ENCODE measurements at places on chromosomes 12 and 14. TPM values are rescaled to one million over a fixed set of nuclear protein-coding genes. Genes with fewer than 3 reads are reported as not detected.

The PLCZ1 gene
- not detected for total RNA-seq

GRCh38 chr12:105089817-105090216 lies 5.6 kb upstream of the ALDH1L2 start:
- no peaks in the 10 kb centered on the region for H3K27me3 ChIP-seq
- no peak overlapping the region for H3K4me3 ChIP-seq
- H3K36me3 ChIP-seq: no peaks in the 10 kb centered on the region
- H3K27ac ChIP-seq: no peak overlapping the region
- DNase-seq: no peak
- H3K4me1 ChIP-seq: no peaks in the 10 kb centered on the region

DNA sequence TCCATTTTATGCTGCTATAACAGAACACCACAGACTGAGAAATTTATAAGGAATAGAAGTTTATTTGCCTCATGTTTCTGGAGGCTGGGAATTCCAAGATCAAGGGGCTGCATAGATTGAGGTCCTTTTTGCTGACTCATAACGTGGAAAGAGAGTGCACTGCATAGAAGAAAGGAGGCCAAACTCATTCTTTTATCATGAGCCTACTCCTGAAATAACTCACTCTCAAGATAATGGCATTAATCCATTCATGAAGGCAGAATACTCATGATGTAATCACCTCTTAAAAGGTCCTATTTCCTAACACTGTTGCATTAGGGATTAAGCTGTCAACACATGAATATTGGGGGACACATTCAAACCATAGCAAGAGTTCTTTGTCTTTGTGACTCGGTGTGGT lies 60.0 kb upstream of the FBXO33 start:
- no peaks in the 10 kb centered on the region for H3K27me3 ChIP-seq
- no peak for DNase-seq
- H3K4me1 ChIP-seq: peaks cover 13% of the 10 kb centered on the region
- no peak overlapping the region for H3K27ac ChIP-seq
- no peaks in the 10 kb centered on the region for H3K36me3 ChIP-seq
- H3K4me3 ChIP-seq: no peak overlapping the region

GRCh38 chr12:75648856-75649255 lies 137.4 kb upstream of the KRR1 start:
- no peaks in the 10 kb centered on the region for H3K27me3 ChIP-seq
- H3K27ac ChIP-seq: no peak overlapping the region
- DNase-seq: no peak
- H3K4me3 ChIP-seq: no peak overlapping the region
- no peaks in the 10 kb centered on the region for H3K4me1 ChIP-seq
- no peaks in the 10 kb centered on the region for H3K36me3 ChIP-seq

DNA sequence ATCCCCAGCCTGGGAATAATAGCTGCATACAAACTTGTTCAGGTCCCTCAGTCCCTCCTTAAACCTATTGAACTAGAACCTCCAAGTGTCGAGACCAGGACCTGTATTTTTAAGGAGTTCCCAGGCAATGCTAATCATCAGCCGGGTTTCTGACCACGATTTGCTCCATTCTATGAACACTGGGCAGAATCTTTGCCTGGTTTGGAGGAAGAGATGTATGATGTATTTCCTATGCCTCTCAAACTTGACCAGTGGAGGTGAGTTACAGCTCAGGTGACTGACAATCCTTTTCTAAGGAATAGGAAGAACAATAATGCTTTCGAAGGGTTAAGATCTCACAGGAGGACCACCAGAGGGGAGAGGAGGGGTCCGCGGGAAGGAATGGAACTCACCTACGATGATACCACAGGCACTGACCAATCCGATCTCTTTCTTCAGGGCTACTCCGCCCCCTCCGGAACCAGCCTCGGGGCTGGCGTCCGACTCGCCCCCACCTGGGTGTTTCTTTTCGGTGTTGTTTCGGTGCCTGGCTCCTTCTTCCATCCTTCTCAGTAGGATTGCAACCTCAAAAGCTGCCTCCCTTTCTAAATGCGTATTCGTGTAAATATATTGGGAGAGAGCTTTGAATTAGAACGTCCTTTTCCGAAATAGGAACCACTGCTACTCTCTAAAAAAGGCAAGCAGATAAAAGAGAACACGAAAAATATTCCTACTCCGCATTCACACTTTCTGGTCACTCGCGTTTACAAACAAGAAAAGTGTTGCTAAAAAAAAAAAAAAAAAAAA lies 895 bp downstream of the SLC7A8 start:
- peak overlapping the region; percentile 89 for H3K4me3 ChIP-seq
- H3K27me3 ChIP-seq: no peaks in the 10 kb centered on the region
- peaks cover 26% of the 10 kb centered on the region for H3K4me1 ChIP-seq
- DNase-seq: peak; percentile 47
- H3K36me3 ChIP-seq: no peaks in the 10 kb centered on the region

DNA sequence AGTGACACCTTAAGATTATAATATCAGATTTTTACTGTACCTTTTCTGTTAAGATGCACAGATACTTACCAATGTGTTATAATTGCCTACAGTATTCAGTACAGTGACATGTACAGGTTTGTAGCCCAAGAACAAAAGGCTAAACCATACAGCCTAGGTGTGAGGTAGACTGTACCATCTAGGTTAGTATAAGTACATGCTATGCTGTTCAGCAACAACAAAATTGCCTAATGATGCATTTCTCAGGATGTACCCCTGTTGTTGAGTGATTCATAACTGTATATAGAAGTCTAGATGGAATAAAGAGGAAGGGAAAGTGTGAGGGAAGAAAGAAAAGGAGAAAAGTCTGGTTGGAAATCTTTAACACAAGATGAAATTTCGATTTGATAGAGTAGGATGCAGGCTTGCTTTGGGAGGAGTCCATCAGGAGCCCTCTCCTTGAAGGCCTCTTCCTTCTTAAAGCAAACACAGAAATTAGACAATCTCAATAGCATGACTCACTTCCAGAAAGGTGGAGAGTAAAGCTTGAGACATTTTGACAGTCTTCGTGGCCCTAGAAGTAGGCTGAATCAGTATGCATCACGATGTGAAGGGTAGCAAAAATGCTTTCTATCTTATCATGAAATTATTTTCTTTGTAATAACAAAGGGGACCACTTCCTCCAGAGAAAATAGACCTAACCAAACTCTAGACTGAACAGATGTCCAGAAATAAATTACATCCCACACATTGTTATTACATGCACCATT lies 191.5 kb downstream of the SYT1 start:
- no peak overlapping the region for H3K4me3 ChIP-seq
- no peaks in the 10 kb centered on the region for H3K27me3 ChIP-seq
- DNase-seq: no peak
- no peaks in the 10 kb centered on the region for H3K36me3 ChIP-seq
- no peaks in the 10 kb centered on the region for H3K4me1 ChIP-seq
- no peak overlapping the region for H3K27ac ChIP-seq

The PRR4 gene
- not detected for total RNA-seq

The C1S gene
- total RNA-seq: 90.8 TPM

DNA sequence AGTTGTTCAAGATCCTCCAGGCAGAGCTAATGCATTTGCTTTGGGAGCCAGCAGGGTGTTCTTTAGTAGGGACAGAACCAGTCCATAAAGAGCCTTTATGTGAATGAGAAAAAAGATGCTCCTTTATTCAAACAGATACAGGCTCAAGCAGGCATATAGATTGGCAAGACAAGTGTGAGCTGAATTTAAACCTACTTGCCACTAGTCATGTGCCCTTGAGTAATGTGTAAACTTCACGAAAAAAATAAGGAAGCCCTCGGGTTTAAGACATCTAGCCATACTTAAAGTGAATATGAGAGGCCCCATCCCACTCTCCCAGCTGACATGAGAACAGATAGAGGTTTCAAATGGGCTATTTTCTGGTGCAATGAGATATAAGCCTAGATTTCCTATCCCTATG lies 43.1 kb upstream of the STRAP start:
- no peaks in the 10 kb centered on the region for H3K27me3 ChIP-seq
- H3K4me3 ChIP-seq: no peak overlapping the region
- H3K27ac ChIP-seq: no peak overlapping the region
- no peaks in the 10 kb centered on the region for H3K36me3 ChIP-seq
- no peaks in the 10 kb centered on the region for H3K4me1 ChIP-seq

GRCh38 chr14:79605849-79606248 lies 605.5 kb downstream of the DIO2 start:
- DNase-seq: no peak
- no peak overlapping the region for H3K4me3 ChIP-seq
- no peaks in the 10 kb centered on the region for H3K27me3 ChIP-seq
- no peak overlapping the region for H3K27ac ChIP-seq
- H3K4me1 ChIP-seq: no peaks in the 10 kb centered on the region

DNA sequence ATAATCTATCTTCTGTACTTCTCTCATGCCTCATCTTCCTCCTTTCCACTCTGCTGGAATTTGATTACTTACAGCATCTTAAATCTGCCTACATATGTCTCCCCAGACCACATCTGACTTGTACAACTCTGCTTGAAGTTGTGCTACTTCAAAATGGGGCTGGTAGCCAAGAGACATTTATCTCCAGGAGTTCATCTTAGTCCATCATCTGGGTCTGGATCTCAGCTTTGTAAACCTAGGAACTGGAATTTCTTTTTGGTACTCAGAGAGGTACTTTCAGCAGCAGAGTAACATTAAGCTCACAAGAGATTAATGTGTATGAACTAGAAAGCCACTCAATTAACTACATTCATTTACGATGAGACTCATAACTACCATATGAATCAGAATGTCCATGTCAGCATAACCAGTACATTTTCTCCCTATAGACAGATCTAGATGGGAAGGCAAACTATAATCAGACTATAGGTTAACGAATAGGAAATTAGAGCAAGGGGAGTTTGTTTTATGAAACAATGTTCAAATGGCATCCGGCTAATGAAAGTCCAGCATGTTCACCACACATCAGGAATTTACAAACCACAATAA lies 178.8 kb downstream of the CEP128 start:
- H3K4me3 ChIP-seq: no peak overlapping the region
- no peaks in the 10 kb centered on the region for H3K36me3 ChIP-seq
- H3K27ac ChIP-seq: no peak overlapping the region
- no peak for DNase-seq

DNA sequence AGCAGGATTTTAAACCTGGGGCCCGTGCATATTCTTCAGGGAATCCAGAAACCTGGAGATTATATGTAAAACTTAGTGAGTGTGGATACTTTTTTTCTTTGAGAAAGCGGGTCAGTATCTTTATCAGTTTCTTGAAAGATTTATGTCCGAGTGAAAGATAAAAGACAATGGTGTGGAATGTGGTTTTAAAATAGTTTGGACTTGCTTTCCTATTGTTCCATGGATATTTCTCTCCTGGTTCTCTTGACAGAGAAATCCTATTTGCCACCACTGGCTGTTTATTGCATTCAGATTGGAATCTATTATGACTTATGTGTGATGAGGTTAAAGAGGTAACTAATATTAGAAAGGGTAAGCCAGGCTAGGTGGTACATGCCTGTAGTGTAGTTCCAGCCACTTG lies 27.4 kb downstream of the KTN1 start:
- DNase-seq: no peak
- H3K36me3 ChIP-seq: no peaks in the 10 kb centered on the region
- no peaks in the 10 kb centered on the region for H3K27me3 ChIP-seq
- peak overlapping the region; percentile 1 for H3K27ac ChIP-seq
- H3K4me1 ChIP-seq: peaks cover 92% of the 10 kb centered on the region

- H3K27me3 ChIP-seq: no peaks in the 10 kb centered on the region
- H3K36me3 ChIP-seq: no peaks in the 10 kb centered on the region
- no peak overlapping the region for H3K27ac ChIP-seq
- DNase-seq: no peak
These were observed 627.5 kb downstream of the MED13L start for GRCh38 chr12:115650026-115650425.

GRCh38 chr12:15546102-15546701 lies 223.9 kb downstream of the PTPRO start:
- H3K36me3 ChIP-seq: no peaks in the 10 kb centered on the region
- H3K27ac ChIP-seq: no peak overlapping the region
- no peaks in the 10 kb centered on the region for H3K4me1 ChIP-seq
- no peaks in the 10 kb centered on the region for H3K27me3 ChIP-seq
- H3K4me3 ChIP-seq: no peak overlapping the region
- DNase-seq: no peak

The LUM gene
- total RNA-seq: 1.3 TPM

The TAS2R46 gene
- not detected for total RNA-seq

The PRH2 gene
- not detected for total RNA-seq

Data from gastrocnemius medialis (tissue), 4 donors.